DMS79 treated with DMSO at 0.1 percent for 48 hours (cell line): ENCODE measurements at places on chromosomes 12 and 14.

DNA sequence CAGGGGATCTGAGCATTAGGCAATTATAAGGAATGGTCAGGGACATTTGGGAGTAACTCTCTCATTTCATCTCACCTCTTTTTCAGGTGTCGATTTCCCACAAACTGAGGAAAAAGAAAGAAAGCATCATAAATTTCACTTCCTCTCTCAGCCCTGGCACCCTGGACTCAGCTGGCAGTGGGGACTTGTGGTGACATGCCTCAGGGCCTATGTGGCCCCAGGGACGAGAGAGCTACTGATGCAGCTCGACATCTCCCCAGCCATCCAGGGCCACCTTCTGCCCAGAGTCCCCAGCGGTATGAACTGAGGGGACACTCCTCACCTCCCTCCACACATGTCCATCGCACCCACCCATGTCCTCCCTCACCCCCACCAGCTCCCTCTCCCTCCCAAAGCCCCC, 11.7 kb downstream of the TNFRSF1A start:
- DNase-seq, result no peak

GRCh38 chr14:51365241-51365965, 125.4 kb downstream of the TMX1 start:
- DNase-seq, result peak; percentile 55

GRCh38 chr12:94157981-94158411, 9.6 kb downstream of the PLXNC1 start:
- peak; percentile 52 for DNase-seq

DNA sequence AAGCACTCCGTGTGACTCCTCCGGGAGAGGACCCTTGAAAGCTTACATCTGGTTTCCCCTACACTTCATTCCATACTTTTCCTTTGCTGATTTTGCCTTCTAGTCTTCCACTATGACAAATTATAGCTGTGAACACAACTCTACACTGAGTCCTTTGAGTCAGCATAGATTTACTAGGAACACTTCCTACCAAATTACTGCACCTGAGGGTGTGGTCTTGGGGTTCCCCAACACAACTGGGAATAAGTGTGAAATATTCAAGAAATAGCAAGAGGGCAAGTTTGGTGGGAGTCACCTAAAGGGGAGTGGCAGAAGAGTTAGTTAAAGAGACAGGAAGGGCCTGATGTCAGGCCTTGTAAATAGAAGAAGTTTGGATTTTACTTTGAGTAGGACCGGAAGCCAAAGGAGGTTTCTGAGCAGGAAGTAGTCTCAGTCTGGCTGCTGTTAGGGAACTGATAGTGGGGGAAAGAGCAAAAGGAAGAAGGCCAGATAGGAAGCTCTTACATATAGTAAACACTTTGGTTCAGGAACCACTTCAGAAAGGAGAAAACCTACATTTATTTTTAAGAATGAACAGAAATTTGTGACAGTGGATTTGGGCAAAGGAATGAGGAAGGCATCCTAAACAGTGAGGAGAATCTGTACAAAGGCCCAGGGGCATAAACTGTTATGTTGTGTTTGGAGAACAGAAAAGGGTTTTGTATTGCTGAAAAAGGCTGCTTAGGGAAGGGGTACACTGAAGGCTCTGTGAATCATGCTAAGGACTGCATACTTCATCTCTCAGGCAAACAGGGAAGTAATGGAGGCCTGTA, 14.2 kb downstream of the SEL1L start:
- no peak for DNase-seq

GRCh38 chr12:65113621-65114035, 7.5 kb downstream of the WIF1 start:
- no peak for DNase-seq

DNA sequence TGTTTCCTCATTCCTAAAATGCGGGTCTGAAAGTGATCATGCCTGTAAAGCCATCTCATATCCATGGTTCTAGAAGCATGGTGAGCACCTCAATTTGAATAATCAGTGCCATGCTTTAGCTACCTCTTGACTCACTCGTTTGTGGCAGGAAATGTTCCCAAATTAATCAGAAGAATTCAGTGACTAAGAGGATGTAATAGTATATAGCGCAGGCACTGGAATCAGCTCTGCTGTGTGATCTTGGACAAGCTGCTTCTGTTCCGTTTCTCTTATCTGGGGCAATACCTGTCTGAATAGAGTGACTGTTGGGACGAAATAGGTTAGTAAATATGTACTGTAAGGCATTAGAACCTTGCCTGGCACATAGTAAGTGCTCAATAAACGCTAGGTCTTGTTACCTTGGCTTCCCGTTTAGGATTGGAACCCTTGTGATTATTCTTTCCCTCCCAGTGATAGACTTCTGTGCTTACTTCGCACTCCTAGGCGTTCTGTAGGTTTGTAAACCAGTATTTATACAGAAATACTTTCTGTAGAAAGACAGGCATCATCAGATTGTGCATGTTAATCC, 820 bp upstream of the SMAGP start:
- no peak for DNase-seq

- DNase-seq, result no peak
Observed at GRCh38 chr14:90700933-90701776, 115.1 kb downstream of the TTC7B start.

- no peak for DNase-seq
Observed at GRCh38 chr14:56816574-56817391, 6.5 kb upstream of the OTX2 start.

DNA sequence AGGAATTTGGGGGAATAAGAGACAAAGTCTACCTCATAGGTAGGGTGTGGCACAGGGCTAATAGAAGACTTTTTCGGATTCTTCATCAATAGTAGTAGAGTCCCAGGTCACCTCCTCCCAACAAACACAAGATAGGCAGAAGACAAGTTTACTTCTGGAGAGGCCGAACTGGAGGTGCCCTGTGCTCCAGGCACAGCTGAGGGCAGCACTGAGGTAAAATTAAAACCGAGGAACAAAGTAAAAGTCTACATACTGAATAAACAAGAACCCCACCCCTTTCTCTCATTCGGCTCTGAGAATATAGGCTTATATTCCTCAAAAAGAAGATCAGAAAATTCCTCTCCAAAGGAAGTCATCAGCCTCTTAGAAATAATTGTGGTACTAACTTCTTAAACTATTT, 161.5 kb downstream of the SEC23A start:
- DNase-seq, result no peak

DNA sequence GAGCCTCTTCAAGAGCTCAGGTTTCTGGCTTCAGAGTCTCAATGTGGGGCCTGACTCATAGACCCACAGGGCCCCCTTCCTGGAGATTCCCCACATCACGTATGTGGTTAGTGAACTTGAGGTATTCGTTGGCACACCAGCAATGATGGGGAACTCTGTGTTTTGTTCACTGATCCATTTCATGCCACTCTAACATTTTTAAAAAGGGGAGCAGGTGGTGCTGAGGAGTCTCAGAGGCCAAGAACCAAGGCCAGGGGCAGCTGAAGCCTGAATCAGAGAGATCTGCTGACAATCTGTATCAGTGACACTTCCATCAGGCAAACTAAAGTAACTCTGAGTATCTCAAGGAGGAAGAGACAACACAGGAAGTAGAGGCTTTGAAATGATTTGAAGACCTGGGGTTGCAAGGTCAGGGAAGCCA, 323.4 kb downstream of the VRK1 start:
- DNase-seq, result peak; percentile 44

DNA sequence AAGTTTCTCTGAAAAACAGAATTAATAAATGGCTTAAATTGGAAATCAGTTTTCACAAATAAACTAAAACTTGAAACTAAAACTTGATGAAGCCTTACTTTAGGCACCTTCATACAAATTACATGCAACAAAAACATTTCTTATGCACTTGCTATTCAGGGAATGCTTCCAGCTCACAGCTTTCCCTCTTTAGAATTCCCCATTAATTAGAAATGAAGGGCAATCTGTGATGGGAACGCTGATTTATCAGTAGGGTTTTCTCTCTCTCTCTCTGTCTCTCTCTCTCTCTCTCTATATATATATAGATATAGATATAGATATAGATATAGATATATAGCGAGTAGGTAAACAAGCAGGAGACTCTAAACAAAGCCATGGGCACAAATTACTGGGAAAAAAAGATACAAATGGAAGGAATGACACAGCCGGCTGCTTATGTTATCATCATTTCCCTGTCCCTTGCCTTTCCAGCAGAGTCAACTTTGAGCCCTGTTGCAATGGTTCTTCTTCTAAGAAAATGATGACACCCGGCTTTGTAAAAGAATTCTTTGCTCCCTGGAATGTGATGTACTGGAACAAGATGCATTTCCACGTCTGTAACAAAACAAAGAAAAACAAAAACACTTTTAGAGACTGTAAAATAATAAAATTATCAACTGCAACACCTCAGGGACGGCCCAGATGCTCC, 1121.6 kb upstream of the TMEM132C start:
- no peak for DNase-seq

DNA sequence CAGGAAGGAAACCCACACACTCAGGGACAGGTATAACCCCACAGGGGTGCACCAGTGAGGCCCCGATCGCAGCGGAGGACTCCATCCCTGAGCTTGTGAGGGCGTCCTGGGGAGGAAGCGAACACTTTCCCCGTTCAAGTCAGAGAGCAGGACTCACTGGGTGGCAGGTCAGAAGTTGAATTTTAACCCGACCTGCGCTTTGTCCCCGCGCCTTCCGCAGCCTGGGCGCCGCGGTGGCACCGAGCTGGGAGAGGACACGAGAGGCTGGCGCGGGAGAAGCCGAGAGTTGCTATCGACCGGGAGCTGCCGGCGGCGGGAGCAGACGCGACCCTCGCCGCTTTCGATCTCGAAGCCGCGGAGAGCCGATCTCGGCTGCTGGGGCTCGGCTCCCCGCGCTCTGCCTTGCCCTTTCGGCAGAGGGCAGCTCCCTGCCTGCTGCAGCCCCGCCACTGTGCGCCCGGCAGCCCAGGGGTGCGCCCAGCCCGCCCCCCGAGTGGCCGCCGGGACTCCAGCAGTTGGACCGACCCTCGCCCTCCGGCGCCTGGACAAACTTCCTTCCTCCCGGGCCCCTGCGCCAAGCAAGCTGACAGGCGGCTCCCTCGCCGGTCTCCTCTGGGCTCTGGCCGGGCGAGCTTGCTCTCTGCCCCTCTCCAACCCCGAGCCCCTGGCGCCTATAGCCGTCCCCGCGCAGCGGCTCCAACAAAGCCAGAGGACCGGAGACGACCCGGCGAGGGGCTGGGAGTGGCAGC, 918 bp downstream of the LIN7A start:
- no peak for DNase-seq

GRCh38 chr14:61140872-61141271, 140.3 kb downstream of the TMEM30B start:
- DNase-seq, result no peak

DNA sequence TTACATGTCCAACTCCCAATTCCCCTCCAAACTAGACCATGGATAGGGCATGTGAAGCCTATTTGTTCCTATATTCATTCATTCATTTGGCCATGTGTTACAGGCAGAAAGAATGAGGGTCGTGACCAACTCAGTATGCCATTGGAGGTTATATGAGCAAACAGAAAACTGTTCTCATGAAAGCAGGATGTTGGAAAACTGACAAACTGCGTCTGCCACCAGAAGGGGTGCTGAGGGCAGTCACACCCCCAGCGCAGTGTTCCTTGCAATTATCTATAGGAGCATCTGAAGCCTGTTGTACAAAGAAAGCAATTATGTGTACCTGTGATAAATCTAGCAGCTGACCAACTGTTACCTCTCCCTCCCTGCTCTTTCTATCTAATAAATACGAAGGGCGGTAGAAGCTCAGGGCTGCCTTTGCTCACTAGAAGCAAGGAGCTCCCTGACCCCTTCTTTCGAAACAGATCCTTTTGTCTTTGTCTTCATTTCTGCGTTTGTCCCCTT, 21.1 kb downstream of the ENTPD5 start:
- DNase-seq, result no peak

DNA sequence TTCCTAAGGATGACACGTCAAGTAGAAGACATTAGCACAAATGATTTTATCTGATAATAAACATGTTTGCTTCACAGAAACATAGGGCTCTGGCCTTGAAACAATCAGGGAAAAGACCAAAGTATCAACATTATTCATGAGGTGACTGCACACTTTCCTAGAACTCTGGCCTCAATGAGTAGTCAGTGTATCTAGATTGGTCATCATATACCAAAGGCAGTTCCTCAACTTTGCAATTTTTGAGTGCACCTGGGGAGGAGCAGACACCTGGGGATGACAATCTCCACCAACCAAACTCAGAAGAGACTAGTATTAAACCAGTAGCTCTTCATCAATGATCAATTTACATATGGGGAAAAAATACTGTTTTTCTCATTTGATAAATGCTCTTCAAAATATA, 4.5 kb downstream of the EDDM3A start:
- no peak for DNase-seq

GRCh38 chr14:93160353-93160801, 24.3 kb downstream of the MOAP1 start:
- no peak for DNase-seq

DNA sequence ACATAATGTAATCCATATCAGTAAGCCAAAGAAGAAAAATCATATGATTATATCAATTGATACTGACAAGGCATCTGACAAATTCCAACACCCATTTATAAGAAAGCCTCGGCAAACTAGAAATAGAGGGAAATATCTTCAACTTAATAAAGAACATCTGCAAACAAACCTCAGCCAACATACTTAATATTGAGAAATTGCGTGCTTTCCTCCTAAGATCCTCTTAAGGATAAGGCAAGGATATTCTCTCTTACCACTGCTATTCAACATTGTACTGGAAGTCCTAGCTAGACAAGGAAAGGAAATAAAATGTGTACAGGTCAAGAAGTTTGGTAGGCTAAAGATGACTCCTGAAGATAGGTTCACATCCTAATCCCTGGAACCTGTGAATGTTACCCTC, 115.9 kb downstream of the DERA start:
- no peak for DNase-seq

GRCh38 chr14:47346849-47347248, 328.6 kb downstream of the MDGA2 start:
- no peak for DNase-seq

DNA sequence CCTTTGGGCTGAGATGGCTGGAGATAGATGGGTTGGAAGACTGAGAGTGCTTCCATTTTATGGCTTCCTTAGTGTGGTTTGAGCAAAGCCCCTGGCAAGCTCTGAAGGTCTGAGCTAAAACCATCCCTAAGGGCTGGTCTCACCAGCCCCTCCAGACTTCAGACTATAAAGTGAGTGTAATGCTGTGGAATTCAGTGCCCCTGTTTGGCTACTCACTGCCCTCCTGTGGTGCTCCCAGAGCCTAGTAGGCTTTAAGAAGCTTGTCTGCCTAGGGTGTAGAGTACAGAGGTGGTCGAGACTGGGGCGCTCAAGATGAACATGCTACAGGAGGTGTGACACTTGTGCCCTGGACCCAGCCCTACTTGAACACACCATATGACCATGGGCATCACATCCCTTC, 246.7 kb upstream of the FKBP4 start:
- DNase-seq, result no peak
